ENCODE measurements at places on chromosomes 16 and 17.

GRCh38 chr16:963913-964312 is 6.9 kb downstream of the LMF1 start:
- DNase-seq, result no peak

DNA sequence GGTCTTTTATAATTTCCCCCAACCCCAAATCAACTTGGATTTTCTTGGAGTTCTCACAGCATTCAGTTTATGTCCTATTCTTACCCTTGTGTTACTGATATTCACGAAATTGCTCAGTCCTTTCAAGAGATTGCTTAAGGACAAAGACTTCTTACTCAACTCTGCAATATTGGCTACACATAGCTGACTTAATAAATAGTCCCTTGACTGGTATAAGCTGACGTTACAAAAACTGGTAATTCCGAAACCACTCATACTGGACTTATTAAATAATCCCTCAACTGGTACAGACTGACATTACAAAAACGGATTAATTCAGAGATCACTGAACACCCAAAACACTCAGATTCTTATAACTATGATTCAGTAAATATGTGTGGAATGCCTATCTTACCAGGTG is 860 bp downstream of the TIGD7 start:
- DNase-seq, result no peak

GRCh38 chr17:3657874-3658783 is 10.2 kb downstream of the TAX1BP3 start:
- no peak for DNase-seq

DNA sequence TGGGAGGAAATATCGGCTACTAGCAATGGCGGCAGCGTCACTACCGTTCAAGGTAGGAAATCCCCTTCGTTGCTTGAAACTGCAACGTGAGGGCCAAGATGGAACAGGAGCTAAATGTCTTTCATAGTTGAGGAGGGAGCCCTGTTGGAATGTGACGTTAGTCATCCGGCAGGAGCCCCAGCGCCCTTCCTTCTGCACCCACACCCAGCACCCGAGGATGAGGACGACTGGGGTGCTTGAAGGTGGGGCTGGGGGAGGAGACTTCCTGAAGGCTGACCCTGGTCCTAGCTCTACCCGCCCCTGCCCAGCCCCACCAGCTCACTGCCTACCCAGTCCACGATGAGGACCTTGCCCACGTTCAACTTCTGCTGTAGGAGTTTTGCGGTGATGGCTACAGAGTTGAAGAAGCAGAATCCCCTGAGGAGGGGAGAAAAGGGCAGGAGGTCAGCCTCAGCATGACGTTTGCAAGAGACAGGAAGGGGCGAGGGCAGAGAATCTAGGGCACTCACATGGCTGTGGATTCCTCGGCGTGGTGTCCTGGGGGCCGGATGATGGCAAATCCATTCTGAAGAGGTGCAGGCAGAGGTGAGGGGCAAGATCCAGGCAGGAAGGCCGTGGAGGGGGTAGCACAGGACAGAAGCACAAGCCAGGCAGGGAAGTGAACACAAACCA is 11.9 kb downstream of the G6PC3 start:
- DNase-seq, result no peak

- no peak for DNase-seq
Measured at GRCh38 chr17:59423137-59423724, 91.8 kb downstream of the YPEL2 start.

DNA sequence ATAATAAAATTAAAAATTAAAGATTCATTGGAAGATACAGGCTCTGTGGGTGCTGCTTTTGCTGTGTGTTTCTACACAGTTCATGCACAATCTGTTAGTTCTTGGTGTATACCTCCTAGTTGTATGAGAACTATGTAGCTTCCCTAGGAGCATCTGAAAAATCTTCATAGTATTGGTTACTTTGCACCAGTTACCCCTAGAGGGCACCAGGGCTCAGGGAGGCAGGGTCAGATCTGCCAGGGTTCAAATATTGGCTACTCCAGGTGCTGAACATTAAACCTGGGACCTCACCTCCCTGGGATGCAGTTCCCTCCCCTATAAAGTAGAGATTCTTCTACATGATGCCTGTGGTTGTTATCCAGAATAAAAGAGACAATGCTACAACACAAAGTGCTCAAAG is 583.0 kb upstream of the CDH11 start:
- DNase-seq, result no peak

- no peak for DNase-seq
Measured at GRCh38 chr17:1251866-1252608, 18.2 kb upstream of the BHLHA9 start.

DNA sequence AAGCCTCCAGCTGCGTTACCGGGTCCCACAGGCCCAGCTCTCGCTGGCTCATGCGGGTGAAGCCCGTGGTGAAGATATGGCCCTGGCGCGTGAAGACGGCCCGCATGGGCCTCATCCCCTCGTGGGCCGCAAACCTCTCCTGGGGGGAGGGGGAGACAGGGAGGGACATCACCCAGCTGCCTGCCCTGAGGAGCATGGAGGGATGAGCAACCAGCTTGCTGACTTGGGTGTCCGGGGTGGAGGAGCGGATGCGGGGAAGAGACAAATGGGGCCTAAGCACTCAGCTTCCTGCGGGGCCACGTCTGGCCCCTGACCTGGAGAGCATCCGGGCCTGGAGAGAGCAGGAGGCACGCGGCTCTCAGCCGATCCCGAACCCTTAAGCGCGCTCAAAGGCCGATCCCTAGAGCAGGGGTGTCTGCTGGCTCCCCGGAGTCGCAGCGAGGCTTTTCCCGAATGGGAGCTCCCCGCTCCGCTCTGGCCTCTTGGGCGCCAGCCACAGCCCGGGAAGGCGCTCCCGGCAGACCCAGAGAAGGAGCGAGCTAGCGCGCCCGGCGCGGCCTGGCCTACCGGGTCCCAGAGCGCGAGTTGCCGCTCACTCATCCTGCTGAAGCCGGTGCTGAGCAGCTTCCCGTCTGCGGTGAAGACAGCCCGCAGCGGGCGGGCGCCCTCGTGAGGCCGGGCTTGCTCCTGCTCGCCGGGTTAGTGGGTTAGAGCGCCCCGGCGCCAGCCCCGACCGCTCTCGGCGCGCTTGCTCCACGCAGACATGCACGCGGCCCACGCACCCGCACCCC is 5.0 kb downstream of the CORO6 start:
- peak; percentile 91 for DNase-seq

- peak; percentile 65 for DNase-seq
Measured at GRCh38 chr17:3004925-3005324, 58.5 kb downstream of the OR1D5 start.

GRCh38 chr17:36824678-36825101 is 112.6 kb upstream of the LHX1 start:
- DNase-seq, result peak; percentile 18

DNA sequence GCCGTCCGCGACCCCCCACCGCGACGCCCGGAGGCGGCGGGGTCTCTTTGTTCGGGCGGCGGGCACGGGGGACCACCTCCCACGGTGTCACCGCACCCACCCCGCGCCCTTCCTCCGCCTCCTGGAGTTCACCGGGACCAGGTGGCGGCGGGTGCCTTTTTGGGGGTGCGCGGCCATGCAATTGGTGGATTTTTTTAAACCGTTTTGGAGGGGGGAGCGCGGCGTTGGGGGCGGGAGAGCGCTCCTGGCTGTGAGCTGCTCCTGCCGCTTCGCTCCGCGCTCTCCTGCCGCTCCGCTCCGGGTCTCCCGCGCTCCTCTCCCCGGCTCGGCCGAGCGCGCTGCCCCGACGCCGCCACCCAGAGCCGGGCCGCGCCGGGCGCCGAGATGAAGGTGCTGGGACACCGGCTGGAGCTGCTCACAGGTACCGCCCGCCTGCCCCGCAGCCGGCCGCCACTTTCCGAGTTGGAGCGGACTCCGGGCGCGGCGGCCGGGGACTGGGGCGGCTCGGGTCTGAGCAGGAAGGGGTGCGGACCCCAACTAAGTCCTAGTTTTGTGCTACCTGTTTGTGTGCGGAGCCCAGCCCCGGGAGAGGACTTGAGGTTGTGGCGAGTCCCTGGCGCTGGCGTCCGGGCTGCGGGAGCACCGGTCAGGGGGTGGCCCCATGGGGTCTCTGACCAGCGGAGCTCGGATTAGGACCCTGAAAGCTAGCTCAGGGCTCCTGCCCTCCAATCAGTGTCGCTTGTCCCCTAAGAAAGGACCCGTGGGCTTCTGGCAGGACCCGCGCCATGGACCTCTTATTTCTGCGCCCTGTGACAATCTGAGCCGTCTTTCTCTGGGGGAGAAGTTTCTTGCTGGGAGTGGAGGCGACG is 35.7 kb upstream of the NDRG4 start:
- DNase-seq, result peak; percentile 59

GRCh38 chr17:80704381-80704819 is 159.8 kb downstream of the RPTOR start:
- DNase-seq, result peak; percentile 65

DNA sequence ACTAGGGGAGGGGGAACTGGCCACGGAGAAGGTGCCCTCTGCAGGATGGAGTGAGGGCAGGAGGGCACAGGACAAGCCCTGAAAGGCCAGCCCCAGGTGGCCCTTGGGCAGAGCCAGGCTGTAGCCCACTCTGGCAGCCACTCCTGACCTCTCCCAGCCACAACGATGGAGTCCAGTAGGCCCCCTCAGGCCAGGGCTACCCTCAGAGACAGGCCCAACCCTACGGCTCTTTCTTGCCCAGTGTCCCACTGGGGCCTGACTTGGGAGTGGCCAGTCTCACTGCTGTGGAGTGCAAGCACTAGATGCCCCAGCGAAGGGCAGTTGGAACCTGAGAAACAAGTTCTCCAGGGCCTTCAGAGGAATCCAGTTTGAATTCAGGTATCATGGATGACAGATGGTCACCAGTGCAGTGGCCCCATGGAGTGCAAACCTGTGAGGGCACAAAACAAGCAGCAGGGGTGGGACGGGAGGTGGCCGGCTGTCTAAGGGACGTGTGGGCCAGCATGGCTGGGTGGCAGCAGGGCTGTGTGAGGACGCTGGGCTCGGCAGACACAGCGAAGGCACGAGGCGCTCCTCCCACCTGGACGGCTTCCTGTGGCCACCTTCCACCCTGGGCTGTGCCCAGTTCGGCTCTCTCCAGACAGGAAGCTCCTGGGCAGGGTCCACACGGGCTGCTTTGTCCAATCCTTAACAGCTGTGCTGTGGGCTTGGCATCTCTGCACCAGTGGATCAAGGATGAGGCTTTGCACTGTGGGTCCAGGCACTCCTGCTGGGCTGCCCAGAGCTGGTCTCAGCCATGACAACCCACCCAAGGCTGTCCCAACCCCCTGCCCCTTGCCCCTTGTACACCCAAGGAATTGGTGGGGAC is 72.1 kb downstream of the AMFR start:
- DNase-seq, result no peak

DNA sequence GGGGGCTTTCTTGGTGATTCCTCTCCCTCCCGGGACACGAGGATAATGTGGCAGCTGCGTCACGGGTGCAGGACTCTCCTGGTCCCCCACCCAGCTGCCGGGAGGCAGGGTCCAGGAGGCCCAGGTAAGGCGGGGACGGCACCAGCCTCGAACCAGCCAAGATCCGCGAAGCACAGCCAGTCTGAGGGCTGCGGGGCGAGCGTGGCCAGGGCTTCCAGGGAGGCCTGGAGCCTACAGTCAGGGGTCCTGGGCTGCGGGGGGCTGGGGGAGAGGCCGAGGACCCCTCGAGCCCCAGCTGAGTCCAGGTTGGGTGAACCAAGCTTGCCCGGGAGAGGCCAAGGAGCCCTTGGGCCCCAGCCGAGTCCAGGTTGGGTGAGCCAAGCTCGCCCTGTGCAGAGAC is 10.0 kb downstream of the TPSD1 start:
- DNase-seq, result no peak

GRCh38 chr16:67430977-67431774 is at the start of gene HSD11B2:
HSD11B2 (plus strand) TSS chr16:67431121; CDS start chr16:67431249, 128 bp downstream.
- DNase-seq, result peak; percentile 85

- no peak for DNase-seq
Measured at GRCh38 chr17:266219-266618, 84.8 kb upstream of the DOC2B start.

DNA sequence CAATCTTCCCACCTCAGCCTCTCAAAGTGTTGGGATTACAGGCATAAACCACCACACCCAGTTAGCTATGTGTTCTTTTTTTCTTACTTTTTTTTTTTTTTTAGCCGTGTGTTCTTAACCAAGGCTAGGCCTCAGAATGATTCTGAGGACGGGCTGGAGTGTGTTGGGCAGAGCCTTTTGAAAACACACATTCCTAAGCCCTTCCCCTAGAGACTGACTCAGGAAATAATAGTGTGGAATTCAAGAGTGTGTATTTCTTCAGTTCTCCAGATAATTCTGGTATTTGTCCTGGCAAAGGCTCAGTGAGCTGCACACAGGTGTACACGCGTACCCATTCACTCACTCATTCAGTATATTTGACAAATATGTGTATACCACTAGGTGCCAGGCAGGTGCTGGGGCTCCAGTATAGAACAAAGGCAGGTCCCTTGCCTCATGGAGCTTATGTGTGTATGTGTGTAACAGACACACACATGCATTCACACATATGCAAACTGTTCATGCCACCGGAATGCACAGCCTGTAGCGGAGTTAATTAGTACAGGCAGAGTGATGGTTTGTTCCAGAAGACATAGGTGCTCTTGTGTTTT is 19.4 kb upstream of the NFATC3 start:
- DNase-seq, result no peak

DNA sequence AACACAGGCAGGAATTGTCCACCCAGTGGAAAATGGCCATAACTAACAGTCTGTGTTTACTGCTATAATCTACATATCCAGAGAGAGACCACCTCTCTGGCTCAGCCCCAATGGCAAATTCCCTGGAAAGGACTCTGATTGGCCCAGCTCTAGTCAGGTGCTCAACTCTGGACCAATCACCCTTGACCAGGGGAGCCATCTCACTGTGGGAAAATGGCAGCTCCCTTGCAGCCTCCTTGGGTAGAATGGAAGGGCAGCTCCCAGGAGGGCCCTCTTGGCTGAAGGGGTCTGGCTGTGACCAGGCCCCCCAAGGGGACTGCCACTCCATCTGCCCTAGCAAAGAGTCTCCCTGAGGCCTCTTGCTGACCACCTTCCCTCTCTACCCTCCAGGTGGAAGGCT is 3.1 kb downstream of the ALOX15B start:
- DNase-seq, result no peak

DNA sequence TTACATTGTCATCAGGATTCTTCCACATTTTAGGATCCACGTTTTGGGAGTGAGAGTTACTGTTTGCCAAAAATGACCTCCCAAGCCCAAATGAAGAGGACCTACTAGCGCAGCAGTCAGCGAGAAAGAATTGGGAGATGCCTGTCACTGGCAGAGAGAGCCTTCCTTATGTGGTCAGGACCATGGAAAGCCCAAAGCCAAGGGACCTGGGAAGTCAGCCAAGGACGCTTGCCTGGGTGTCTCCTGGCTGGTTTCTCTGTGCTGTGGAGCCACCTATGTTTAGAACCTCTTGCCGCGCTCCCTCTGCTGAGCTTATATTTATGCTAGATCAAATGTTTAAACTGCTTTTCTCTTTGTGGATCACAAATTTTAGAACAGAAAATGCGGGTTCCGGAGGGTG is 24.9 kb upstream of the RHBDL3 start:
- no peak for DNase-seq

DNA sequence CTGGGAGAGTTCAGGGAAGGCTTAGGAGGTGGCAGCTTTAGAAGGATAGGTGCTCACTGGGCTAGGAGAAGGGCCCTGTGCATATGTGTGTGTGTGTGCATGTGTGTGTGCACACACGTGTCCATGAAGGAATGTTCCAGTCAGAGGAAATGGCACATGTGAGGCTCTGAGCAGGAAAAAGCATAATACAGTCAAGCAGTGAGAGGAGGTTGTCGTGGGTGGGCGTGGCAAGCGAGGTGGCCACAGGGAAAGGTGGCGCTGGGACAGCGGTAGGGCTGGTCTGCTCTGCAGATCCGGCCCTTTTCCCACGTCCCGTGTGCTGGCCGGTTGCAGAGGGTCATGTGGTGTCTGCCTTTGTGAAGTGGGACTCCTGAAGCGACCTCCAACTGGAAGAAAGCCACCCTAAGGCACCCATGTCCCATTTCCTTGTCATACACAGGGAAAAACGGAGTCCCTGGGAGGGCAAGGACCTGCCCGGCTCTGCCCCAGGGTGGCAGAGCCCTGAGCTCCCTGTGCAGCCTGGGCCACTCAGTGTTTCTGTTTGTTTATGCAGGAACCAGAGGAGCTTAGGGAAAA is 40.1 kb downstream of the NT5M start:
- no peak for DNase-seq
